ENCODE measurements at places on chromosomes 1 and 21.
A peak's percentile ranks its signal among the peaks of the same experiment; 100 is the strongest.

- no peak for DNase-seq
Measured at GRCh38 chr1:241596633-241597032, 43.5 kb downstream of the CHML start.

DNA sequence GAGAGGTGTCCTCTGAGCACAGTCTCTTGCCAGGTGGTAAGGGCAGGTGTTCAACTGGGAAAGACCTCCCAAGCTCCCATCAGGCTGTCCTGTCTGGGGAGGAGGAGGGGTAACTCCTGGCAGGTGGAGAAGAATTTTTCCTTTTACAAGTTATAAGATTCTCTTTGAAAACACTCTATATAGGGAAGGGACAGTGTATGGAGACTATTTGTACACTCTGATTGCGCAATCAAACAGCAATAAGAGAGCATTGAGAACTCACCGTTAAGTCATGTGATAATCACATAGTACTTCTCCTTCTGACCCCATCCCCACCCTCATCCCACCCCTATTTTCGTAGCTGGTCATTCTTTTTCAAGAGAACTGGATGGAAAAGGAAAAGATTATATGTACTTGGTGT lies 179.3 kb upstream of the ZNF644 start:
- no peak for DNase-seq

GRCh38 chr1:17875171-17875881 lies 120.2 kb downstream of the ACTL8 start:
- DNase-seq, result no peak

DNA sequence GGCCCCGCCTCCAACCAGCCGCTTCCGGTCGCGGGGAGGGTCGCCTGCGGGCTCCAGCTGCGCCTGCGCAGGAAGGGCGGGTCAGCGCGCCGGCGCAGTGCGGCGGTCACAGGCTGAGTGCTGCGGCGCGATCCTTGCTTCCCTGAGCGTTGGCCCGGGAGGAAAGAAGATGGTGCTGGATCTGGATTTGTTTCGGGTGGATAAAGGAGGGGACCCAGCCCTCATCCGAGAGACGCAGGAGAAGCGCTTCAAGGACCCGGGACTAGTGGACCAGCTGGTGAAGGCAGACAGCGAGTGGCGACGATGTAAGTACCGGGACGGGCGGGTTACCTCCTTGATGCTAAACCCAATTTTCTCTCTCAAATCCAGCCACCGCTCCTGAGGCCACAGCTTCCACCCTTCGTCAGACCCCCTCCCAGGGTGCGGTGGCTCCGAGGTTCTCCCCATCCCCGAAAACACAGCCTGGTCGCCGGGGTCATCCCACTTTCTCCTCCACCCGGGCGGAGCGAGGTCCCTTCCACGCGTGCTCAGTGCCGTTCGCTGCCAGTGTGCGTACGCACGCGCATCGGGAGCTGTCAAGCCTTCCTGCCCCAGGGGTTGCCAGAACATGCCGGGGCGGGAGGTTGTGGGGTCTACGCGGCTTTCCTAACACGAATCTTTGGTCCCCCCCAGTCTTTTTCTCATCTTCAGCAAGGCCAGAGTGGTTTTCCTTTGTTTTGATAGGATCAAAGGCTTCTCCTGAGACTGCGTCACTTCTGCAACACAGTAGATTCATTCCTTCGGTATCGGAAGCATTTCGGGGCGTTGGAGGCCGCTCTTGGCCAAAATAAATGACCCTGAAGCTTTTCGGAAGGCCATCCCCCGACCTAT lies at the start of gene SARS1:
SARS1 (plus strand) TSS at position 95 of the 870 bp plus-strand sequence; CDS start at position 170, 75 bp downstream.
- DNase-seq, result peak; percentile 93

DNA sequence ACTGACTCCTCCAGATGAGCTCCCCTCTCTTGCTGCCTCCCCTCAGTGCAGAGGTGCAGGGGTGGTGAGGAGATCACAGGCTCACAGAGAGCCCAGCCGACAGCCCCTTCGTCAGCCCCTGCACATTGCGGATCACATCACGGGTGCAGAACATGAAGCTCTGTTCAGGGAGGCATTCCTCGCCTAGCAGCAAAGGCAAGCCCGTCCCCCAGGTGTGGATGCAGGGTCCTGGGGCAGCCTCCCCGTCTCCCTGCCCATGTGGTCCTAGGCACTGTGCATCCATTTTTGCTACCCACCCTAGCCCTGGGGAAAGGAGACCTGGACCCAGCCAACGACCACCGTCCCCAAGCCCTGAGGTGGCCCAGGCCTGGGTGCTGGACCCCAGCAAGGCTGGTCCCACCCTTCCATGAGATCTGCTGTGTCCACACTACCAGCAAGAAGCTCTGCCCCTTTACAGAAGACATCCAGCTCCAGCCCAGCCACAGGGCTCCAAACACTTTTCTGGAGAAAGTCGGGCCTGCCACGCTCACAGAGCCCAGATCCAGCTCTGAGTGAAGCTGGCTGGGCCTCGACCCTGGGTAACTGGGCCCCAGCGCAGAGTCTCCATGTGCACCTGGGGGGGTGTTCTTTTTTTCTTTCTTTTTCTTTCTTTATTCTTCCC lies 248.7 kb downstream of the NPHP4 start:
- DNase-seq, result no peak

DNA sequence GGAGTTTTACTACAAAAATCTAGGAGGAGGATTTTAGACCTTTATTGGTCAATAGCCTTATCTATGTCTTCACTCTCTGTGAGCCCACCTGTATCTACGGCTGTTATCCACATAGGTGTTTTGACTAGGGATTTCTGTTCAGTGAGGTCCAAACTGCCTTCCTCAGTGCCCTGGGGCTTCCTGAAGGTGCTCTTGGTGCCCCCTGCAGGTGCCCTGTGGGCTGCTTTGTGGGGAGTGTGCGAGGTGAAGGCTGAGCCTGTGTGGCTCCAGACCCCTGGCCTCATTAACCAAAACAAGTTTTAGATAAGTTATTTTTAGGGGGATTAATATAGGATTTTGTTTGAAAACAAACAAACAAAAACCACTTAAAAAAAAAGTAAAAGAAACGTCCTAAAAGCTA lies 122.5 kb downstream of the KIF26B start:
- DNase-seq, result peak; percentile 38

DNA sequence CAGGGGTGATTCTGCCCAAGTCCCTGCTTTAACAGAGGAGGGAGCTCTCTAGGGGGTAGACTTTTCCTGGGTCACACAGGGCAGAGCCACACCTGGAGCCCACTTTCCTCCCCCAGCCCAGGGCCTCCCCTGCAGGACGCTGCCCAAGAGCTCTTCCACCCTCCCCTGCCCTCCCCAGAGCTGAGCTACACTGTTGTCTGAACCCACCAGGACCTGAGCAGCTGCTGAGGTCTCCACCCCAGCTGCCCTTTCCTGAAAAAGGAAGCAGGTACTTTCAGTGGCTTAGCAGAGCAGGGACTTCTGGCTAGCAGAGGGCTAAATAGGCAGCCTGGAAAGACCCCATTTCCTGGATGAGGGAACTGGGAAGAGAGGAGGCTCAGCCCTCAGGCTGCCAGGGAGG lies 169.3 kb upstream of the ETV3 start:
- no peak for DNase-seq

DNA sequence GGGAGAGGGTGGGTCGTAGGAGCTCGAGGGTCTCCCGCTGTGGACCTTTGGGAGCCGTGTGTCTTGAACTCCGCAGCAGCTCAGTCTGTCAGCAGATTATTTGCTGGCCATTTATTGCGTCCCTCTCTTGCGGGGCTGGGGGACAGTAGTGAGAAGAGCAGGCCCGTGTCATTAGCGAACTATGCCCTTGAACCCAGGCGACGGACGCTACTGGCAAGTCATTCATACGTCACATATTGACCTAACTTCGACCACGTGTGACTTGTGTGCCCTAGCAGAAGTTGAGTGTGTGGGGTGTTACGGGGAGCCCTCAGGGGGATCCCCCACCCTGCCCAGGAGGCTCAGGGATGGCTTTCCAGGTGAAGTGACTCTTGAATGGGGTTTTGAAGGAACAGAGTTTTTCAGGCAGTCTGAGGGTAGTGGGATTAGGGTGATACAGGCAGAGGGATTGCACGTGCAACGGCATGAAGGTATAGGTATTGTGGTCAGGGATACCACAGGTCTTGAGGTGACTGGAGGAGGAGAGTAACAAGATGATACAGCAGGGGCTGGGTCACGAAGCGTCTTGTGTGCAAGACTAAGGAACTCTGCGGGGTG lies 13.0 kb downstream of the RCC1 start:
- no peak for DNase-seq

DNA sequence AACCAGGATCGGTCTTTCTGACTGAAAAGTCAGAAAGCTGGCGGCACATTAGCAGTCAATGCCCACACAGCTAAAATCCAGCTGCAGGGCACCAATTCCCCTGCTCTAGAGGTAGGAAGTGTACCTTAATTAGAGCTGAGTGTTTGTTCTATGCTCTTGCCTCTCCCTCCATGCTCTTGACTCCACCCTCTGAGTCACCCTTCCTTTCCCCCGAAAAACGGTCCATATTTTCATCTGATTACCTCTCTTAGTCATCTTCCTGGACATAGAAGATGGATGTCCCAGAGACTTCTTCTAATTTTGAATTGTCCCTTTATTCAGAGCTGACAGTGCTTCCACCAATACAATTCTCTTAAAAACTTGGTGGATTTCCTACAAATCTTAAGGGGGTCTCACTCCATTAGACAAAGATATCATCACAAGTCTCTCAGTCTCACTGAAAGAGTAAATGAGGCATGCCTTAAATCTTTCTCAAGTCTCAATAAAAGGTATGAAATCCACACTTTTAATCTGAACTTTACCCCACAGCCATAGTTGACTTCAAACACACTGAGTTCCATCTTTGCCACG lies 44.1 kb upstream of the SLC19A1 start:
- no peak for DNase-seq

DNA sequence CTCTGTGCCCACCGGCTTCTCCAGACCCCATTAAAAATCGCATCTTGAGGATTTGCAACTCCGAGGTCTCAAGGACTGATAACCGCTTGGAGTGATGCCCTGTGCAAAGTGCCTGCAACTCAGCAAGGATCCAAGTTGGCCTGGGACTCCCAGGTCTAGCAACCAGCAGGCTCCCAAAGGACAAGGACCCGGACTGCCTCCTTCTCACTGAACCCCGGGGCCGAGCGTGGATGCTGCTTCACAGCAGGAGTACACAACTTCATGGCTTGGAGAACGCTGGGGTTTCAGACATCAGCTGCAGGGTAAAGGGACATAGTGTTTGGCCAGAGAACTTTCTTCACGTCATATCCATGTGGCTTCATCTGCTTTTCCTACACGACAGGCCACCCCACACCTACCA lies 65.2 kb downstream of the ATP5PO start:
- DNase-seq, result no peak

DNA sequence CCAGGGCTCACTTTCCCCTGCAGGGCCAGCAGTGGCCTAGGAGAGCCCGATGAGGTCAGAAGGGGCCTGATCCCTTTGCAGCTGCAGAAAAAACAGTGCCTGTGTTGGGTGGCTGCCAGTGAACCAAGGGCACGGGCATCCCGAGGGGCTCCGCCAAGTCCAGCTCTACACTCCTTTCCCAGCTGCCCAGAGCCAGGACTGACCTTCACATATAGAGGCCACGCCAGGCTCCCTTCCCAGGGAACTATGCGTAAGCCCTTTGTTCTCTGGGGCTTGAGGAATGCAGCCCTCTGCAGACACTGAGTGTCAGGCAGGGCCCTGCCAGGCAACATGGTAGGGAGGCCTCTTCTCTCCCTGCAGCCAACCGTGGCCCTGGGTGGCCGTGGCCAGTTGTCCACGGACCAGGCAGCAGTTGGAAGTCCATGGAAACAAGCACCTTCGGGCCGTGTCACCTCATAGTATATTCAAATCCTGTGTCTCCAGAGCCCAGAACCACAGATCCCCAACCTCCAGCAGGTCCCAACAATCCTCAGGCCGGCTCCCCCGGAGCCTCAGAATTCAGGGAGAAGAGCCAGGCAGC lies 194.0 kb downstream of the NPHP4 start:
- no peak for DNase-seq

GRCh38 chr1:39395357-39395831 lies 96.0 kb upstream of the BMP8A start:
- no peak for DNase-seq

DNA sequence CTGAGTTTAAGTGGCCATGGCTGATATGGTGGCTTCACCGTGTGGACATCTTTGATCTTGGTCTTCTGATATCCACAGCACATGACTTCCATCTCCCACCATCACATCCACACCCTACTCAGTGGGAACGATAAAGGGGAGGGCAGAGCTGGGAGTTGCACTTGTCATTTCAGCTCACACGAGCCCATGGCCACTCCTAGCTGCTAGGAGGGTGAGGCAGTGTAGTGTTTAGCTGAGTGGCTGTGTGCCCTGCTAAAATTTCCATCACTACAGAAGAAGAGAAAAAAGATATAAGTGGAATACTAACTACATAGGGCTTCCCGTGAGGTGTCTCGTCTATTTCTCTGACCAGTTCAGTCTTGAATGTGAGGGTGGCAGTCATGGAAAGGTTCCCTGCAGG lies 123.3 kb upstream of the EDN2 start:
- DNase-seq, result no peak

- DNase-seq, result no peak
Measured at GRCh38 chr1:36320291-36320761, 3.1 kb downstream of the EVA1B start.

GRCh38 chr1:20685741-20686140 lies 24.6 kb upstream of the DDOST start:
- no peak for DNase-seq

DNA sequence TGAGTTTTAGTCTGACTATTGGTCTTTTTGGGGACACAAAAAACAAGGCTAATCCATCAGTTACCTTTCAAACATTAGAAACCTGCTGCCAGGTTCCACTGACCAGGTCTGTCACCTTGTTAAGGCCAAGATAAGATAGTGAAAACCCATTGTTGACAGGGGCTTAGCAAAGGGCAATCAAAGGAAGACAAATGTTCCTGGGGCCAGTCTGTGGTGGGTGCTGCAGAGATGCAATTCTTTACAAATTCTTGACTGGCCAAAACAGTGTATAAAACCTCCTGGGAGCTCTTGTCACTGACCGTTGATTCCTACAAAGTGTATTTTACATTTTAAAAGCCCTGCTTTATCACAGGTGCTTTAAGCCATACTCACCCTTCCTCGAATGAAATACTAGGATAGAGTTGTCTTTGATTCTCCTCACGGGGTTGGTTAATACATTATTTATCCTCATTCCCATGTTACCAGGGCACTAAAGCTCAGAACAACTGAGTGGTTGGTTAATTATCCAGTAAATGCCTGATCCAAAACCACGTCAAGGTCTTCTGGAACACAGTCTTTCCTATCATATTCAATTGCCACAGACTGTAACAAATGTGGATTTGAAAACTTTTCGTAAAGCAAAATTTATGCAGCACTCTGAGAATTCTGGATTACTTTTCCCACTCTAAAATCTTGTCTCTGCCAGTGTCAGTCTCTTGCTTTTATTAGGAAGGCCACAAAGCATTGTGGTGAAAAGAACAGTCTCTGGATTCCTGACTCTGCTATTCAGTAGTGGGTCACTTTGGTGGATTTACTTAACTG lies 77.2 kb downstream of the NRIP1 start:
- no peak for DNase-seq

- no peak for DNase-seq
Measured at GRCh38 chr1:10839188-10839770, 42.8 kb upstream of the CASZ1 start.

All from BE2C (cell line).